NCI-H460 (cell line): ENCODE measurements at places on chromosomes 1 and 21. TPM values are rescaled to one million over a fixed set of nuclear protein-coding genes. Genes with fewer than 3 reads are reported as not detected.

- no peak for DNase-seq
Observed at GRCh38 chr1:179883745-179884138, 1.7 kb downstream of the TOR1AIP1 start.

GRCh38 chr1:168842306-168842705 is 113.3 kb upstream of the DPT start:
- no peak for DNase-seq

- no peak for DNase-seq
Observed at GRCh38 chr1:247421074-247421473, 5.1 kb downstream of the NLRP3 start.

- no peak for DNase-seq
Observed at GRCh38 chr1:4971666-4972065, 317.3 kb downstream of the AJAP1 start.

DNA sequence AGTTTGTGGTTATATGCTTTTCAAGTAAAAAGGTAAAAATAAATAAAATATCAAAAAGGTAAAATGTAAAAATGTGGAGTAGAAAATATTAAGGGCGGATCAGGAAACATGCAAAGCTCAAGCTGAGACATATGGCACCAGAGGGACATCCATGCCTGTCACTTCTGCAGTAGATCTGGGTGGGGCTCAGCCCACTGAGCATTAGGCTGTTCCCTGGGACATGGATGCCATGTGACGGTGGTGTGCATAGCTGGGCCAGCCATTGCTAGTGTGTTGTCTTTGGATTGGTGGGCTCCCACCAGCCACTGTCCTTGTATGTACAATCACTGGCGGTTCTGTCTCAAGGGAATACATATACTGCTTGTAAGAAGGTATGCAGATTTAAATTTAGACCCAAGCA is 3.0 kb downstream of the TTC13 start:
- DNase-seq = no peak

DNA sequence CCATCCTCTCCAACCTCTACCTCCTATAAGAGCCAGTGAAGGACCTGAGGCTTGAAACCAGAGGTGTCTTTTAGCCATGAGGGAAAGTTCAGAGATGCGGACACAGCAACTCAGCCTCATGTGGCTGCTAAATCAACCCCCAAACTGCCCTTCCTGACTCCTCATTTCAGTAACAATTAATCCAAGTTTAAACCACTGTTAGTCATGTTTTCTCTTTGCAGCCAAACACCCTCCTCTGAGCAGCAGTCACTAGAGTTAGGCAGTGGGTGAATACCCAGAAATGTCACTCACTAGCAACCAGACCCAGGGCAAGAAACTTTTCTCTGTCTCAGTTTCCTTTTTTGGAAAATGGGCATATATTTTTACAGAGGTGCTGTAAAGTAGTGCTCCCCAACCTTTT is 71.2 kb downstream of the KCNJ15 start:
- no peak for DNase-seq

- no peak for DNase-seq
Observed at GRCh38 chr1:211519602-211520001, 27.6 kb upstream of the RD3 start.

- no peak for DNase-seq
Observed at GRCh38 chr1:184891440-184891839, 82.9 kb downstream of the NIBAN1 start.

- no peak for DNase-seq
Observed at GRCh38 chr1:57857809-57858208, 433.9 kb upstream of the DAB1 start.

DNA sequence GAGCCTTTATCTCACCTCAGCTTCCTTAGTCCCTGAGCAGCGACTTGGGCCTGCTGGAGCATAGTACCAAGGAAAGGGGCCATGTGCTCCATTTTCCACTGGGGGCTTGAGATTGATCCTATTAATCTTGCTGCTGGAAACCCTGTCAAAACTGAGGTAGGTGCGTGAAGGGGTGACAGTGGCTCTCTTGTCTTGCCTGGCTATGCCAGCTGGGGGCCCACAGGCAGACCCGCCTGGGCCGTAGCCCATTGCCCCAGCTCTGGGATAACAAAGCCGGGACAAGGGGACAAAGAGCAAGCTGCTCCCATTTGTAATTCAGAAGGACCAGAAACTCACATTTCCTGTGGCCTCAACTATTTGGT is 10.3 kb upstream of the CELSR2 start:
- DNase-seq = no peak

LRRC38 gene
- not detected in 2 replicates for total RNA-seq

FOXJ3 gene
- 24.0 and 30.0 TPM in 2 replicates for total RNA-seq

CHRM3 gene
- 0.62 and 1.0 TPM in 2 replicates for total RNA-seq

IL23R gene
- total RNA-seq = not detected in 2 replicates

LCE1B gene
- not detected in 2 replicates for total RNA-seq
